ENCODE measurements at places on chromosomes 12 and 14.

- no peak for DNase-seq
These were observed 93.7 kb downstream of the HMGA2 start for GRCh38 chr12:65918021-65918420.

- DNase-seq: no peak
These were observed 1.8 kb upstream of the BMAL2 start for GRCh38 chr12:27330846-27331245.

GRCh38 chr12:88433997-88434703 lies 146.1 kb downstream of the KITLG start:
- no peak for DNase-seq

GRCh38 chr14:41362139-41362538 lies 244.5 kb upstream of the LRFN5 start:
- no peak for DNase-seq

GRCh38 chr12:27077586-27077985 lies 4.8 kb downstream of the C12orf71 start:
- no peak for DNase-seq

DNA sequence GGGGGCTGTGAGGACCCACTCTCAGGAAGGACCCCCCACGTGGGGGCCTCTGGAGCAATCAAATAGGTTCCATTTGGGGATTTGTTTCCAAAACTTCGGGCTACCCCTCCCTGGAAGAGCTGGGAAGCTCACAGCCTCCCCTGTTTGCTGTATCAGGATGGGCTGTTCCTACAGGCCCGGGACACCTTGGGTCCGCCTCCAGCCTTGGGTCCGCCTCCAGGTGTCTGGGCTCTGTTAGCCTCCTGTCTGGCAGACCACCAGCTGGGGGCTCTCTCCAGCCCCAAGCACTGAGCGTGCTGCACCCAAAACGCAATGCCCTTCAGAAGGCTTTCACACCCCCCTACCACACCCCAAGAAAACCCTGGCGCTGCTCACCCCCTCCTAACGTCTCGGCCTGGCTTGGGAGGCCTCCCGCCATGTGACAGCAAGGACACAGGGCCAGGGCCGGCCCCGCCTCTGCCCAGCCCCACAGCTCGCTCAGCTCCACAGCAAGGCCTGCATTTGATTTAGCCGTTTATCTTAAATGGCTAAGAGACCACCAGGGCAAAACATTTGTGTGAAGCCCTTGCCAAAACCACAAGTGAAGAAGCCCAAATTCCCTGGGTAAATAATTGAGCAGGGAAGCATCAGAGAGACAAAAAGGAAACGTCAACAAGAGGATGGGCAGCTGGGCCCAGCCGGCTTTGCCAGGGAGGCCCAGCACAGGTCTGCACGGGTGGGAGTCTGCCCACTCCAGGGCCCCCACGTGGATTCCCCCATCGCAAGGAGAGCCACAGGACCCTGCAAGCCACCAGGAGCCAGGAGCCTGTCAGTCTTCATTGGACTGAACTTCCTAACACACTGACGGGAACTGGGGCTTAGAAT lies 39.9 kb downstream of the BCL11B start:
- DNase-seq: no peak

DNA sequence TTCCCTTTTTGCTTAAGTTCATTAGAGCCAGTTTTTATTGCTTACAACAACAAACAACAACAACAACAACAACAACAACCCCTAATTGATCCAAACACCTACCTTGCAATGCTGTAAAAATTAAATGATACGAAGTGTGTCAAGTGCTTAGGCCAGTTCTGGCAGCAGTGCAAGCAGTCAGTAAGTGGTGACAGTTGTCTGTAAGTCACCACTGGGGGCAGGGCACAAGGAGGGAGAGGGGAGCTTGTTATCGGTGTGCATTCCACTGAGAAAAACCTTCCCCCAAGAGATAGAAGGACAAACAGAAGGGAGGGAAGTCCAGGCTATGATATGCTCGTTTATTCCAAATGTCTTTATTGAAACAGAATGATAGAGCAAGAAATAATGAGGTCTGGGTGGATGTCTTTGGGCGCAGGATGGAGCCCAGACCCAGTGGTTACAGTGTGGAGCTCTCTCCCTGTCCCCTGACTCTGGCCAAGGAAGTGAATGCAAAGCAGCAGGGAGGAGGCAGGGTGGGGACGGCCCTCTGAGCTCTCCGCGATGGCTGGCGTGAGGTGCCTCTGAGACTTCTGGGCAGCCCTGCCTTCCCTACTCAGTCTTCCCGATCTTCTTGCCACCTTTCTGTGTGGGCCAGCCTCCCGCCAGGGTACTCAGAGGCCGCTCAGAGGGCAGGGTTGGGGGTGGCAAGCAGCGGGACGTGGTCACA lies 6.5 kb downstream of the SLC22A17 start:
- no peak for DNase-seq

DNA sequence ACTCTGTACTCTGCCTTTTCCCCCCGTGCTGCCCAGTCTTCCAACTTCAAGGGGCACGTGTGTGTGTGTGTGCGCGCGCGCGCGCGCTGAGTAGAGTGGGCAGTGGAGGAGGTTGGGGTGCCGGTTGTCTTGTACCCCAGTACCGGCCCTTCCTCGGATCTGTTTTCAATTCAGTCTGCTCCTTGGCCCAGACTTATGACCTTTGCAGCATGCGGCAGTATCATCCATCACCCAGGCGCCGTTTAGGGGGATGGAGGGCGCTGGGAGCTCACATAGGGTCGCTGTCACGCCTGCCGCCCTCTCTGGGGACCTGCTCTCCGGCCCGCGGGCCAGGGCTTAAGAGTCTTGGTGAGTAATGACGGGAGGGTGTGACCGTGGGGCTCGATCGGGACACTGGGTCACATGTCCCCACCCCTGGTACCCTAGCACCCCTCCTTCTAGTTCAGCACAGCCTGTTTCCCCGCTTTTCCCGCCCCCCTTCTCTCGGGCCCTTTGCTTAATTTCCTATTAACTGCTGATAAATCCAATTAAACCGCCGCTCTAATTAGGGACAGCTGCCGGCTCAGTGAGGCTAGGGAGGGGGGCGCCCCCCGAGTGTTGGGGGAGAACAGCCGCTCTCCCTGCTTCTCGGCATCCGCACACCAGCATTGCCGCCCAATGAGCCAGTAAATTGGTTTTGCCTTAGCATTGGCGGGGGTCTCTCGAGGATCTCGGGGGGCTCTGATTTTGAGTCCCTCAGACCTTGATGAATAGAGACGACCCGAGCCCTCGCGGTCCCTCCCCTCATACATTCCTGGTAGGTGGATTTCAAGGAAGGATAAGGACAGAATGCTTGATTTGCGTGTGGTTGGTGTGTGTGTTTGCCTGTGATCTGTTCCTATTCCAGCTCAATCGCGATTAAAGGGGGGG lies 9.3 kb downstream of the STAC3 start:
- no peak for DNase-seq

DNA sequence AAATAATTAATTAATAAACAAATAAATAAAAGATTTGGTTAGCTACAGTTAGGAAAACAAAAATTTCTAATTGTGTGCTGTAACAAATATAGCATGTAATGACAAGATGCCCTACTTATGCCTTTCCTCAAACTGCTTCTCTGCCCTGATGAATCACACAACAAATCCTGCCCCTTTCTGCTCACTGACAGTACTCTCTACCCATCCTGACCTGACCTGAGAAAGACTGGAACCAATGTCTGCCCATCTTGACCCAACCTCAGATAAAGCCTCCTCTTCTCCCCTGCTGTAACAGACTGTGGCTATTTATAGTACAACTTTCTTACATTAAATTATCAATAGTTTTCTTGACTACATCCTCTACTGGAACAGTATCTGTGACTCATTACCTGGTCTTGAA lies 43.7 kb downstream of the PPP1R13B start:
- DNase-seq: no peak

- no peak for DNase-seq
These were observed 29.3 kb downstream of the FGF6 start for GRCh38 chr12:4416276-4416675.

DNA sequence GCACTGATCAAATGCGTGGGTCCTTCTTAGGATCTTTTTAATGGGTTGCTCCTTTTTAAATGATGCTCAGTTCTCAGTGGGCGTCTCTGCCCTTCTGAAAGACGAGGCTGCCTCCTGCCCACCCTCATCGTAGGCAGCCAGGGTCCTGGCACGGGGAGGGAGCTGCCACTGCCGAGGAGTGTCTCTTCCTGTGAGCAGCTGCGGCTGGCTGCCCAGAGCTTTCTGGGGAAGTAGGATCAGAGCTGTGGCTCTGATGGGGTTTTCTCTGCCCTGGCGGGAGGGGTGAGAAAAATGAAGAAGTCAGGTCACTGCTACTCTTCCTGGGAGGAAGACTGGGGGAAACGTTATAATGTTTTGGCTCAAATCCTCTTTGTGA lies 31.1 kb upstream of the BEGAIN start:
- DNase-seq: no peak

- no peak for DNase-seq
These were observed 245.8 kb upstream of the PDZRN4 start for GRCh38 chr12:40942326-40942725.

DNA sequence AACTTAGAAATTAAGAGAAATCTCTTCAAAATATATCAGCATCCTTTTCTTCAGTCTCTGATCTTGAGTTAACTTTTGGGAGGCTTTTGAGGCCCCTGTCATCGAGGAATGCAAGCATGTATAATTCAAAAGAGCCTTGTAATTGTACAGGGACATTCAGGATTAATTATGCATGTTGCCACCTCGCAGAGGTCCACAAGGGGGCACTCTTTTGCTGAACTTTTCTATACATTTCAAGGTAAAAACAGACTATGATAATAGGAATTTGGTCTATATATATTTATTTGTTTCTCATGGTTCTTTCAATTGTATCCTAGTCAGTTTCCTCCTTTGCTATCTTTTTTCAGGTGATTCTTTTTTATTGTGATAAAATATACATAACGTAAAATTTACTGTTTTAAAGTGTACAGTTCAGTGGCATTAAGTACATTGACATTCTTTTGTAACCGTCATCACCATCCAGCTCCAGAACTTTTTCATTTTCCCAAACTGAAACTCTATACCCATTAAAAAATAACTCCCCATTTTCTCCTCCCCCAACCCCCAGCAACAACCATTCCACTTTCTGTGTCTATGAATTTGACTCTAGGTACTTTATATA lies 47.0 kb upstream of the SLC2A13 start:
- DNase-seq: no peak

- no peak for DNase-seq
These were observed 1.9 kb downstream of the PPP1R3E start for GRCh38 chr14:23300687-23301223.

- DNase-seq: no peak
These were observed 58.8 kb upstream of the FLRT2 start for GRCh38 chr14:85471156-85471555.

- no peak for DNase-seq
These were observed 44.9 kb downstream of the DERA start for GRCh38 chr12:15956010-15956409.

- no peak for DNase-seq
These were observed 160.1 kb downstream of the KTN1 start for GRCh38 chr14:55739967-55740648.

GRCh38 chr12:117646520-117646919 lies 285.1 kb upstream of the NOS1 start:
- no peak for DNase-seq

DNA sequence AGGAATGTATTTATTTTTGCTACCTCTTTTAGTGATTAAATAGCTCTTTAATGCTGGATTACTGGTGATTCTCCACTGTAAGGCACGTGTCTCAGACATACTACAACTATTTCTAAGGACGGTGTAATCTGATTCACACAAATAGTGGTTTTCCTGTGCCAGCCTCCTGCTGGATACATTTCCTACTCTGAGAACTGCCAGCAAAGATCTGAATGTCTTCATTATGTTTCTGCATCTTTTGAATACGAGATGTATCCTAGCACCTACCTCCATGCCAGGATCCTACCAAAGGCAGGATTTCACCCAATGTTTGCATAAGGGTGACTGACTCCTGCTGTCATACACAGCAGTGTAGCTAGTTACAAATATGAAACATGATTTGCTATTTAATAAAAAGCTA lies 120.6 kb downstream of the PRICKLE1 start:
- DNase-seq: no peak

- no peak for DNase-seq
These were observed 40.2 kb downstream of the TEAD4 start for GRCh38 chr12:2999265-2999841.

GRCh38 chr12:45257185-45257930 lies 41.5 kb downstream of the ANO6 start:
- DNase-seq: no peak

DNA sequence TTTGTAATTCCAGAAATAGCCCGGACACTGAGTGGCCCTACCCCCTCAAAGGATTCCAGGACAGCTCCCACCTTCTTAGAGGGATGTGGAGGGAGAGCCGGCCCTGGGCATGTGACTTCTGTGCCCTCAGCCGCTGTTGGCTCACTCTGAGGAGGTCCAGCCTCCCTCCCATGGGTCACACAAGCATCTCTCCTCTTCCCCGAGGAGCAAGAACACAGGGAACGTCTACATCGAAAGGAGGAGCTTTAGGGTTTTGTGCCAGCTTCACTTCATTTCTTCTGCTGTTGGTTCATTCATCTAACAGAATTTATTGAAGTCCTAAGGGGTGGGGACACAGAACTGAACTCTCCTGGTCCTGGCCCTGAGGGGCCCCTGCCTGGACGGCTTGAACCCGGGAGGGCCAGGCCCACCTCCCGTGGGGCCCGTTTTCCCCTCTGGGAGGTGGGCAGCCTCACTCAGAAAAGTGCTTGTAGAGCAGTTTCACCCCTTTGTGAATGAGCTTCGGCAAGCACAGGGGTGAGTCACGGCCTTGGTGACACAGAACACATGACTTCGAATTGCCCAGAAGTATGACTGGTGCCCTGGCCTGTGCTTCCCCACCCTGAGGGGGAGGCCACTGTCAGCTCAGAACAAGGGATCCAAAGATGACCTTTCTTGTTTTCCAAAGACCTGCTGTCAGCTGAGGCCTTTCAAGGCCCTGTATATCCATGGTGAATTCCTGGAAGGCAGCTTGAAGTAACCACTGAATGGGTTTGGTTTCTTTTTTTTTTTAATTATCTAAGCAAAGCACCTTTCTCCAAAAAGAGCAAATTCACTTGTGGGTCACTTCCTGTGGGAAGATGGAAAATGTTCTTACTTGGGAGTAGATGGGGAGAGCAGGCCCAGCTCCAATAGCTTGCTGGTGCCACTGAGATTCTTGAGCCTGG lies 39.2 kb downstream of the NFKBIA start:
- no peak for DNase-seq

- no peak for DNase-seq
These were observed at the start of gene LYZ for GRCh38 chr12:69348162-69348938. Gene LYZ (plus strand): TSS chr12:69348381. CDS start chr12:69348409, 28 bp downstream.

DNA sequence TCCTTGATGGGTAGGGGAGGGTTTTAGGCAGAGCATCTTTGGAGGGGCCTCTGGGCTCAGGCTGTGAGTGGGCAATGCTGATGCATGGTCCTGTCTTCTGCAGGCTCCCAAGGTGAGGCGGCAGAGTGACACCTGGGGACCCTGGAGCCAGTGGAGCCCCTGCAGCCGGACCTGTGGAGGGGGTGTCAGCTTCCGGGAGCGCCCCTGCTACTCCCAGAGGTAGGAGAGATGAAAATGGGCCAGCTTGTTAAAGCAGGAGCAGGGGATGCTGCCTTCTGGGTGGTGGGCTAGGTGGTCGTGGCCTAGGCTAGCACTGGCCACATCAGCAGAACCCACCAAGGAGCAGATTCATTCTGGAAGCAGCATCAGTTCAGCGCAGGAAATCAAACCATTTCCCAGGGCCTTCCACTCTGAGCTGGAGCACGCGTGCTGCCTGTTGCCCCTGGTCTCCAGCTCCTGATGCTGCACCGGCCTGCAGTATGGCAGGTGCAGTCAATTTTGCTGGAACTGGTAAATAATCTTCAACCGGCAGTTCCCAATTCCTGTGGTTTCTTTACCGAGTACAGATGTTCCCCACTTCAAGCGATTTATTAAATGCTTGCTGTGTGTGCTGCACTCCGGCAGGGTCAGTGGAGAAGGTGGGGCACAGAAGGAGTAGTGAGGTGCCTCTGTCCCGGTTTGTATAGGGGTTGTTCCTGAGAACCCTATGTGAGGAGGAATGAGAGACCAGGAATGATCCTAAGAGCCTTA lies 7.4 kb downstream of the PAPLN start:
- no peak for DNase-seq
